ENCODE measurements at places on chromosomes 1 and 21. TPM values are rescaled to one million over a fixed set of nuclear protein-coding genes. Genes with fewer than 3 reads are reported as not detected.
A peak's percentile ranks its signal among the peaks of the same experiment; 100 is the strongest.

DNA sequence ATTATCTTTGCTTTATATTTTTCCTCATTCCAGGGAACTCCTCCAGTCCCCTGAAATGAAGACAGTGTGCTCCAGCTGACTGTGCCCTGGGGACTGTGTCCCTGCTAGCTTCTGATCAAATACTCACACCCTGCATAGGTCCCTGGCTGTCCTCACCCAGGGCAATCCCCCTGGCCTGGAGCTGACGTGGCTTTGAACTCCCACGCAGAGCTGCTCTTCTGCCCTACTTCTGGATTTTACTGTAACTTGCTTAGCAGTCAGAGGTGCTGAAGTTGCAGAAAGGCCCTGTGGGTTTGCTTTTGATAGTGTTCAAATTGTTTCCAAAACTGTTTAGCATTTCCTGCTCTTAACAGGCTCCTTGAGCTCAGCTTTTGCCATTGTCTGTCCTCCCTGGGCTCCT is 186.5 kb downstream of the FASLG start:
- H3K36me3 ChIP-seq, result no peaks in the 10 kb centered on the region
- no peak overlapping the region for H3K27ac ChIP-seq
- no peak for DNase-seq
- no peaks in the 10 kb centered on the region for H3K27me3 ChIP-seq
- no peak overlapping the region for H3K4me3 ChIP-seq

Gene HPDL
- 1.3 TPM for total RNA-seq

DNA sequence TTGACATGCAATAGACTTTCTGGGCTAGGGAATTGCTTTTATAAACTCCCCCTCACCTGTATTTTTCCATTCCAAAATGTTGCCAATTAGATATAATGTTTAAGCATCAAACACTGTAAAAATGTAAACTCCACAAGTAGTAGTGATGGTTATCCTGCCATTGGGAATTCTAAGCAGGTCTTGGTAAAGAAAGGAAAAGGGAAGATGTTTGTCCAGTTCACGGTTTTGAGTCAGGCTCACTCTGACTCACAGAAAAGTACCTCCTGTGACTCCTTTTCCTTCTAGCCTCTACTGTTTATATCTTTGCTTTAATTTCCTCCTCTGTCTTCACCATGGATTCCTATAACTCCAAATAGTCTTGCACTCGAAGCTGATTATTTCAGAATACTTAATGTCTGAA is 19.0 kb upstream of the PTPN14 start:
- no peaks in the 10 kb centered on the region for H3K36me3 ChIP-seq
- no peak overlapping the region for H3K4me3 ChIP-seq
- peaks cover 7% of the 10 kb centered on the region for H3K4me1 ChIP-seq
- no peaks in the 10 kb centered on the region for H3K27me3 ChIP-seq
- DNase-seq, result no peak

- no peaks in the 10 kb centered on the region for H3K27me3 ChIP-seq
- H3K4me3 ChIP-seq, result no peak overlapping the region
- DNase-seq, result no peak
- peaks cover 2% of the 10 kb centered on the region for H3K4me1 ChIP-seq
- H3K27ac ChIP-seq, result no peak overlapping the region
Measured at GRCh38 chr1:235933017-235933765, 66.5 kb upstream of the LYST start.

DNA sequence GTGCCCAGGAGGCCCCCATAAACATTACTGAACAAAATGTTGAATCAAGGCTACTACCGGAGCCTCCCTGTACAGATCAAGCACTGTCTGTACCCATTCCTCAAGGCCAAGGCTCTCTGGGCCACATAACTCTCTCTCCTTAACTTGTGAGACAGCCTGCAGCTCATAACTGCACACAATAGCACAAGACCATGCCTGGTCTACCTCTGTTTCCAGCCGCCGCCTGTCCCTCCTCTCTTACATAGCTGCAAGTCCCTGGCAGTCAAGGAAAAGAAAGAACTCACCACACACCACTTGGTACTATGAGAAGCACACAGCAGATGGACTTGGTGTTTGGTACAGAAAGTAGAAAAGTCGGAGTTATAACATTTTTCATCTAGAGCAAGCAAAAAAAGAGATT is 91.1 kb downstream of the SSBP3 start:
- H3K27ac ChIP-seq, result peak overlapping the region; percentile 56
- H3K4me1 ChIP-seq, result peaks cover 33% of the 10 kb centered on the region
- no peak for DNase-seq
- H3K27me3 ChIP-seq, result no peaks in the 10 kb centered on the region
- no peaks in the 10 kb centered on the region for H3K36me3 ChIP-seq

All from ovary (tissue), 10 donors.